Epithelial cell of proximal tubule (primary cell): ENCODE measurements at places on chromosomes 2 and 18. TPM values are rescaled to one million over a fixed set of nuclear protein-coding genes. Genes with fewer than 3 reads are reported as not detected.

The RABL2A gene
- total RNA-seq, result 4.7 and 9.2 TPM in 2 replicates

The ABHD1 gene
- not detected in 2 replicates for total RNA-seq

The ABHD3 gene
- 14.9 and 16.3 TPM in 2 replicates for total RNA-seq

The REG1B gene
- not detected in 2 replicates for total RNA-seq

The VSNL1 gene
- not detected in 2 replicates for total RNA-seq

The STPG4 gene
- 0.58 TPM in 1 of 2 replicates, not detected in the other for total RNA-seq

The ANKAR gene
- 1.4 and 2.0 TPM in 2 replicates for total RNA-seq

The PTH2R gene
- not detected in 2 replicates for total RNA-seq

DNA sequence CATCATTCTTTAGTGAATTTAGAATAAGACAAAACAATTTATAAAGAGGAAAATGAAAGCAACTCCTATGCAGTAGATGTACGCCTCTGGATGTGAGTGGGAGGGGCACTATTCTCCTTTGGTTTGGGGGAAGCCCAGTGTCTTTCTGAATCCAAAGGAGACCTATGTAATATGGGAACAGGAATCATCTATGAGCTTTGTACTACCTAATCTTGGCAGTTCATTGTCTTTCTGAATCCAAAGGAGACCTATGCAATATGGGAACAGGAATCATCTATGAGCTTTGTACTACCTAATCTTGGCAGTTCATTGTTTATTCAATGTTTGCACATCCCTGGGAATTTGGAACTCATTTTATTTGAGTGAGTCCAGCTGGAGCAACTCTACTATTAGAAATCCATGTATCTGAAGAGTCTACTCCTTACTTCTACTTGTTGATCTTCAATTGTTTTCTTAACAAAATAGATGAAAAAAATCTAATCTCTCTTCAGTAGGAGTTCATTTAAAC, 401.1 kb upstream of the LRATD1 start:
- no peak for DNase-seq

- DNase-seq, result no peak
Measured at GRCh38 chr18:44716697-44717163, 36.0 kb downstream of the SETBP1 start.

DNA sequence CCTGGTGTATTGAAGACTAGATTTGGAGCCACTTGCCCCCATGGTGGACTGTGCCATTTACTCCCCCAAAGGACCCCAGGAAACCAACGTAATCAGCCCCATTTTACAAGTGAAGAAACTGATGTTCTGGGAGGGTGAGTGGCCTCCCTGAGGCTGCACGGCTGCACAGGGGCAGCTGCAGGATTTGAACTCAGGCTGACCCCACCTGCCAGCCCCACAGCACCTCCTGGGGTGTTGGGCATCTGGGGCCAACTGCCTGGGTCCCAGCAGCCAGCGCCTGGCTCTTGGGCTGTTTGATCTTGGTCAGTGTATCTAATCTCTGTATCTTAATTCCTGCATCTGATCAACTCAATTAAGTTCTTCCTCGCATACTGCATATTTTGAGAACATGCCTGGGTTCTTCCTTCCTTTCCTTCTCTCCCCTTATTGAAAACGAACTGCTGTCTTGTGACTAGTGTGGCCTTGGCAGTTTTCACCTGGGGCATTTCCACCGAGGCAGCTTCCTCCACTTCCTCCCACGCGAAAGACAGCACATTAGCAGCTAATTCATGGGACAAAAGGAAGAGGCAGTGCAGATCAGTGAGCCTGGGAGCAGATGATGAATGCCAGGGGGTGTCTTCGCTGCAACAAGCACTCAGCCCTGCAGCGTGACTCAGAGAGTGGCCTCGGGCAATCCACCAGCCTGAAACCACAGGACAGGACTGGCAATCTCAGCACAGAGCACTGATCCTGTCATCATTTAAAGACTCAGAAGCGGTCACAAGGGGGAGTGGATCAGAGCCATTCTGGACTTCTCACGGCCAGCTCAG, 184.1 kb upstream of the RAB12 start:
- peak; percentile 50 for DNase-seq

- DNase-seq, result no peak
Measured at GRCh38 chr2:188622601-188623260, 331.1 kb downstream of the GULP1 start.

GRCh38 chr2:3871002-3871401, 167.6 kb downstream of the DCDC2C start:
- no peak for DNase-seq

DNA sequence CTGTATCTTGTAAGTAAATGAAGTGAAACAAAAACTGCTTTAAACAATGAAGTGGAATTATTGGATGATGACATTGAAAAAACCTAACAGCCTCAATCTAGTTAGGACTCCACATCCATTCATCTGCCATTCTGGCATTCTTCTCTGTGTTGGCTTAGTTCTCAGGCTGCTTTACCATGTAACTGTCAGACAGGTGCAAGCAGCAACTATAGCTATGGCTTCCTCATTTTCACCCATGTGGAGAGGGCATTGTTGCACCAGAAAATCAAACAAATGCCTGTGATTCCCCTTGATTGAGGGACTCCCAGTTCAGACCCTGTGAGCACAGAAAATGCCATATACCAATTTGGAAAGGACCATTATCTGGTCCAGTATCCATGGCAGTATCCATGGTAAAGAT, 129.5 kb upstream of the NYAP2 start:
- no peak for DNase-seq

GRCh38 chr18:75143851-75144250, 65.1 kb downstream of the PTGR3 start:
- DNase-seq, result no peak

- no peak for DNase-seq
Measured at GRCh38 chr2:231761735-231762134, 19.3 kb downstream of the PDE6D start.

- no peak for DNase-seq
Measured at GRCh38 chr18:70326255-70326654, 37.4 kb downstream of the SOCS6 start.

GRCh38 chr2:37378411-37378810, 34.0 kb downstream of the QPCT start:
- no peak for DNase-seq

DNA sequence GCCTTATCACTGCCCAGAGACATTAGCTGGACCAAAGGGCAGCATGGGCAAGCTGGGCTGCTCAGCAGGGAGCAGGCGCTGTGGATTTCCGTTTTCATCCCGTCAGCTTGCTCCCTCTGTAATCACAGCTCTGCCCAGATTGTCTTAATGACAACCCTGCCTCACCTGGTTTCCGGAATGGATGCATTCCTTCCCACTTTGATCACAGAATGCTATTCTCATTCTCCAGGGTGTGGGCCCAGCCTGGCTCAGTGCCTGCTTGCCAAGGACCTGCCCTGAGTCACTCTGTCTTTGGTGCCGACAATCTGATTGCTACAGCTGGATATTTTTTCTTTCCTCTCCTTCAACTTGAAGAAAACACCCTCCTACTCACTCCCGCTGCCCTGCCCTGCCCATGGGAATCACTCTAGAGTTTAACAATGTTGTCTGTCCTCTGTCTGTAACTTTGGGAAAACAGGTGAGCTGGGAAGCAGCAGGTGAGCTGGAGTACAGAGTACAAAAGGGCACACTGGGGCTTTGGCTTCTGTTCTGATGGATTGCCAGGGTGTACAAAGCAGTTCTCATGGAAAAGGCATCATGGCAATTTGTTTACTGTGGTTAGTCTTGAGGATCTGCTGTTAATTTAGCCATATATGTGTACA, 27.2 kb upstream of the FAM136A start:
- no peak for DNase-seq

DNA sequence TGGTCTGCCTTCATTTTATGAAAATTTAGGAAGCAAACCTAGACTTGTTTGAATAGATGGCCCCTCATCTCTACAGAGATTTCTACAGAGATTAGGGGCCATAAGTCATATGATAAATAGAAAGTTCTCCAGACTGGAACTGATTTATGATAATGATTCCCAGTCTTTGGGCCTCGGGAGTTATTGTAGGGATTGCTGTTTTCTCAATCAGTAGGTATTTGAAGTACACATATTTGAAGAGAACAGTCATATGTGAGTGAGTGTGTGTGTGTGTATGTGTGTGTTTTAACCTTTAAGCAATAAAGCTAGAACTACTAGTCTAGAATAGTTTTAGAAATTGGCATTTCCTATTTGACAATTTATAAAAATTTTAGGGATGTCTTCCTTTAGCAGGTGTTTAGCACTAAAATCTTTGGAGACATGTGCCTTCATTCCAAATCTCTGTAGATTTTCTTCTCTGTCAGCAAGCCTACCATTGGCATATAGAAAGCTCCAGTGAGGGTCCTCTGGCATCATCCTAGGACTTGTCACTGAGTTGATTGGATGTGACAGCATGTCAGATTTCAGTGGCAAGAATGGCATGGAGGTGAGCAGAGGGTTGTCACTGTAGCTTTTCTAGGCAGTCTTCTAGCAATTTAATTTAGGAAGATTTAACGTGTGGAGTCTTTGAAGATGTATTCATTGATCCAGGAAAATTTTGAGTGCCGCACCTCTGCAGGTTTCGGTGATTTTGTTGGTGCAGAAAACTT, 71.2 kb downstream of the MYO1B start:
- DNase-seq, result peak; percentile 33

GRCh38 chr2:12169721-12170120, 423.3 kb downstream of the LPIN1 start:
- DNase-seq, result peak; percentile 52

- no peak for DNase-seq
Measured at GRCh38 chr2:237873421-237873831, 14.0 kb downstream of the RAMP1 start.

GRCh38 chr2:203835892-203836800, 31.4 kb upstream of the CTLA4 start:
- no peak for DNase-seq

GRCh38 chr2:63627866-63628265, 39.1 kb downstream of the MDH1 start:
- no peak for DNase-seq

DNA sequence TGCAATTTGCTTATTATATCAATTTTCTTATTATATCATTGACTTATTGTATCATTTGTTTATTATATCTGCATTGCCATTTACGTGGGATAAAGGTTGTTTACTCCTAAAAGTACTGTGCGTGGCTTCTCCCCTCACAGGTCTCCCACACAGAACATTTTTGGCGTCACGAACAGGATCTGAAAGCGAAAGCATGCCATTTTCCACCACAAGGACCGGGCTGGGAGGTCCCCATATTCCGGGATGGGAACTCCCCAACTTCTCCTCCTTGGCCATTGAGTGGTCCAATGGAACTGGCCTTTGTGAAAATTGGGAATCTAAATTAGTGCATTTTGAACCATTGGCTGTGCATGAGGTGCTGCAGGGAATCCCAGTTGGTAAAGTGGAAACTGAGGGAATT, 4.8 kb upstream of the DSG2 start:
- no peak for DNase-seq

- DNase-seq, result no peak
Measured at GRCh38 chr2:67255933-67256615, 141.1 kb upstream of the ETAA1 start.

DNA sequence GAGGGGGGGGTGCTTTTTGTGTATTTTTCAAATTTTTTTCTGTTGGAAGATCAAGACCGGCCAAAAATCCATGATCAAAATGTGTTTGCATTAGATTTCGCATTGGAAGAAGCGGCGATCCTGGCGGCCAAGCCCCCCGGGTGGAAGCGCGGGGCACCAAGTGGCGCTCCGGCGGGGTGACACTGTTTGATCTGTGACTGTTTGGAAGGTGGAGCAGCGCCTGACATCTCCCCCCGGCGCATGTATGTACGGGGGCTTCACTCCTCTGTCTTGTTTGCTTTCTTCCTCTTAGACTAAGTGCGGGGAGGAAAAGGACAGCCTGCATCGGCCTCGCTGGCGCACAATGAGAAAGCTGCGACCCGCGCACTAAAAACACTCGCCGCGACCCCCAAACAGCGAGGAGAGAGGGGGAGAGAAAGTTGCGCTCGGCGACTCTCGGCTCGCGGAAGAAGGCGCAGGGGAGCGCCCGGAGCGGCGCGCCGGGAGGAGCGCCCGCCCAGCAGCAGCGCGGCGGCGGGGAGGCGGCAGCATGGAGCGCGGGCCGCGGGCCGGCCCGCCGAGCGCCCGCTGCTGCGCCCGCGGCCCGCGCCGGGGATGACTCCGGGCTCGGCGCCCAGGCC, 515 bp downstream of the TSHZ1 start:
- DNase-seq, result no peak

GRCh38 chr2:172101821-172102390, 794 bp downstream of the DLX2 start:
- no peak for DNase-seq

- no peak for DNase-seq
Measured at GRCh38 chr2:169690958-169691357, 3.2 kb downstream of the CFAP210 start.

DNA sequence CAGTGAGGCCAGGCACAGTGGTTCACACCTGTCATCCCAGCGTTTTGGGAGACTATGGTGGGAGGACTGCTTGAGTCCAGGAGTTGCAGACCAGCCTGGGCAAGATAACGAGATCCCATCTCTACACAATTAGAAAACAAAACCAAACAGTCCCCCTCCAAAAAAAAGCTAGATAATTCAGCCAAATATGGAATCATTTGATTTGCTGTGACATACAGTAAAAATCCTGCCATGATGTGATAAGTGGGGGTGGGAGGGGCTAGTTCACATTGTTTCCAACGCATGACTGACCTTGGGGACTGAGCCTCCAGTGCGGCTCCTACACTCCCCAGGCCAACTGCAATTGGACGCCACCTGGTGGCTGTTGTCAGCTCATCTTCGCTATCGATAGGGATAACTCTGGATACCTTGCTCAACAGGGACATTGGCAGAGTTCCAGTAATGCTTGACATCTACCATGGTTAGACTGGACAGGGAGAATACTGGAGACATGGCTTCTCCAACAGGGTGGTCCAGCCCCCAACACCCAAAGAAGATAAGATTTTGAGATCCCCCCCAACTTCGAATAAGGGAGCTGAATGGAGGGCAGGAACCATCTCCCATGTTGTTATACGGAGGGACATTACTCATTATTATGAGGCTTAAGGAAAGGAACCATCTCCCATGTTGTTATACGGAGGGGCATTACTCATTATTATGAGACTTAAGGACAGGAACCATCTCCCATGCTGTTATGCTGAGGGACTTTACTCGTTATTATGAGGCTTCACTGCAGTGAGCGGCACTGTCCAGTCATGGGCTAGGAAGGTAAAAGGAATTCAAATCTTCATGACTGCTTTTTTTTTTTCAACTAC, 135.9 kb downstream of the TGIF1 start:
- DNase-seq, result peak; percentile 51

GRCh38 chr2:172929644-172930043, 146.0 kb upstream of the MAP3K20 start:
- no peak for DNase-seq

DNA sequence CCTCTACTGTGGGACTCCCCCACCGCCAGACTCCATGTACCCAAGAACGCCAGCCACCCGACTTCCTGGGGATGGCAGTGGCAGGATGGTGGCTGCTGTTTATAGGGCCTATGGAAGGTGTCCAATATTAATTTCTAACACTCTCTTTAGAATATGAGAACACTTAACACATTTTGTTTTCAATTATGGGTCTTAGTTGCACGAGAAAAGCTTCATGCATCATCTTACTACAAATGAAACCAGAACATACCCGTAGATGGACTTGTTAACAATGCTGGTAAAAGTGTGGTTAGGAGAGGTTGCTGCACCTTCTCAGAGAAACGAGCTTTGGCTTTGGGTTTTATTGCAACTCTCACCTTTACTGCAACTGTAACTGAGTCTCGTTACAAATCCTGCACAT, 335.6 kb upstream of the ID2 start:
- no peak for DNase-seq
